ENCODE measurements at places on chromosomes 12 and 14. TPM values are rescaled to one million over a fixed set of nuclear protein-coding genes. Genes with fewer than 3 reads are reported as not detected.

STON2 gene
- total RNA-seq = 4.6 TPM

DNA sequence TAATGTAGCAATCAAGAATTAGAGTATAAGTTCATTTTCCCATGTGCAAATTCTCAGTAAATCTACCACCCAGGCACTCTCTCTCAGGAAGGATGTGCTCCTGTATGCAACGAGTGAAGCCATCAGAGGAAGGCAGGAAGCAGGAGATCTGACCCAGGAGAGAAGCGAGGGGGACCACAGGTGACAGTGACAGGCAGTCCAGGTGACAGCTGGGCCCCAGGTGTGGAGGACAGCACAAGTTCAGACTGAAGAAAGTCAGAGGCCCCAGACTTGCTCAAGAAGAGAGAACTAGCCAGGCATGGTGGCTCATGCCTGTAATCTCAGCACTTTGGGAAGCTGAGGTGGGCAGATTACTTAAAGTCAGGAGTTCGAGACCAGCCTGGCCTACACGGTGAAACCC is 13.8 kb downstream of the CLMN start:
- no peak for DNase-seq
- peaks cover 38% of the 10 kb centered on the region for H3K4me1 ChIP-seq

ARHGEF40 gene
- 38.0 TPM for total RNA-seq

DNA sequence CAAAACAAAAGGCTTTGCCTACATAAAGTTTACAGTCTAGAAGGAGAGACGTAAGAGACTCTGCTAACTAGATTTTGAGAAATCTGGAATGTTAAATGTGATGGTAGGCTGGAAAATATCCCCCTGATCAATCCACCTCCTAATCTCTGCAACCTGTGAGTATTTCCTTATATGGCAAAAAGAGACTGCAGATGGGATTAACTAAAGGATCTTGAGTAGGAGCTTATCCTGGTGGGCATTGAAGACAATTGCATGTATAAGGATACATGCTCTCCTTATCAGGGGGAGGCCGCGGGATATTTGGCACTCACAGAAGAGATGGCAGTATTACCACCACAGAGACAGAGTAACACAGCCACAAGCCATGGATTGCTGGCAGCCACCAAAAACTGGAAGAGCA is 95.2 kb downstream of the EGLN3 start:
- no peaks in the 10 kb centered on the region for H3K27me3 ChIP-seq
- no peaks in the 10 kb centered on the region for H3K4me1 ChIP-seq
- H3K27ac ChIP-seq = no peak overlapping the region
- DNase-seq = no peak
- H3K36me3 ChIP-seq = no peaks in the 10 kb centered on the region
- no peak overlapping the region for H3K4me3 ChIP-seq

All from pancreas (tissue), 10 donors.